ENCODE measurements at places on chromosomes 5 and 9.

GRCh38 chr9:134463280-134463679 lies 137.0 kb downstream of the RXRA start:
- DNase-seq = no peak

DNA sequence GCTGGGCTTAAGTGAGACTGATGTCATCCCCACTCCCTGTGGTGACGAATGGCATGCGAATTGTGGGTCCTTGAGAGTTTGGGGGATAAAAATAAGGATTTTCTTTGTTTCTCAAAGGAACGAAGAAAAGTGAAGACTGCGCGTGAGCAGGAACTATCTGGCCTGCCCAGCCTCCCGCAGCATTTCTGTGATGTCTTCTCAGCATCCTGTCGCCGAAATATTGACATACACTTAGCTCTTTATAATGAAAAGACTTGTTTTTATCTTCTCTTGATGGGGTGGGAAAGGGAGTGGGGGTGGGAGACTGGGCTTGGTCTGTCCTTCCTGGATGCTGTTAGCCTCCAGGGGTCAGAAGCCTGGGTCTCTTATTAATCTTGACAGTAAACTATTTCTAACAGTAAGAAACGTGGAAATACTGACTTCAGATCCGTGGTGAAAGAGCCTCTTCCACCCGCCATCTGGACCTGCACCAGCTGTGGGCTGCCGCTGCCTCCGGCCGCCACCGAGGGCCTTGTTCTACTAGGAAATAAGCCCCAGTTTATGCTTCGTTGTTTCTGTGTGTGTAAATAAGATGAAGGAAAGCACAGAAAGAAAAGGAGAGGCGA lies 239.6 kb downstream of the FANCC start:
- DNase-seq = no peak

DNA sequence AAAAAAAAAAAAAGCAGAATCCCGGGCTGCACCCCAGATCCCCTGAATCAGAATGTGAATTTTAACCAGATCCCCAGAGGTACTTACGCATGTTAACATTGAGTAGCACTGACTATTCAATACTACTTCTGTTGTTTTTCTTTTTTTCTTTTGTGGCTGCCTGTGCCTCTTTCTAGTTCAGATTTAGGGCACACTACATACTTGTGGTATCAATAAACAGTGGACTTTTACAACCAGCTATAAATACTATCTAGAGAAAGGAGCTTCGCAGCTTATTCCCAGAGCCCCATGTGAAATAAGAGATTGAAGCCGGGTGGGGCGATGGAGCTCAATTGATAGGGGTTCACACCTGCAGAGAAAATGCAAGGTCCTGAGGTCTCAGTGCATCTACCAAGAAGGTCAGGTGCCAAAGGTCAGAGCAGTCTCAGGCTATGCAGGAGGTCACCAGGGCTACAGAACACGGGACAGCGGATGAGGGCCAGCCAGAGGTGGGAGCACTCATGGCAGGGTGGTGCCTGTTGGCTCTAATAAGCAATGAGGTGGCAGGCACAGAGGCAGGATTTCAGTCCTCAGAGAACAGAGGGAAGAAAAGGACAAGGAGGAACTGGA lies 22.3 kb downstream of the WWC1 start:
- DNase-seq = no peak

- no peak for DNase-seq
Measured at GRCh38 chr5:137714494-137714893, 21.4 kb downstream of the KLHL3 start.

- DNase-seq = no peak
Measured at GRCh38 chr5:128395073-128395472, 143.0 kb downstream of the FBN2 start.

- DNase-seq = no peak
Measured at GRCh38 chr5:116303810-116304209, 219.0 kb downstream of the COMMD10 start.

- no peak for DNase-seq
Measured at GRCh38 chr5:123719004-123719403, 207.0 kb downstream of the CSNK1G3 start.

- DNase-seq = no peak
Measured at GRCh38 chr9:38332625-38333024, 59.9 kb upstream of the ALDH1B1 start.

GRCh38 chr9:112971415-112971814 lies 40.6 kb downstream of the ZNF883 start:
- no peak for DNase-seq

DNA sequence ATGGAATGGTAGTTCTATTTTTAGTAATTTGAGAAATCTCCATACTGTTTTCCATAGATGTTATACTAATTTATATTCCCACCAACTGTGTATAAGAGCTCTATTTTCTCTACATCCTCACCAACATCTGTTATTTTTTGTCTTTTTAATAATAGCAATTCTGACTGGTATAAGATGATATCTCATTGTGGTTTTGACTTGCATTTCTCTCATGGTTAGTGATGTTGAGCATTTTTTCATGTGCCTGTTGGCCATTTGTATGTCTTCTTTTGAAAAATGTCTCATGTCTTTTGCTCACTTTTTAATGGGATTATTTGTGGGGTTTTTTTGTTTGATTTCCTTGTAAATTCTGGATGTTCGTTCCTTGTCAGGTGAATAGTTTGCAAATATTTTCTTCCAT lies 154.4 kb downstream of the ZSWIM6 start:
- DNase-seq = no peak

GRCh38 chr9:114150608-114151007 lies 4.7 kb upstream of the COL27A1 start:
- no peak for DNase-seq

- no peak for DNase-seq
Measured at GRCh38 chr9:110606179-110606790, 26.7 kb upstream of the SVEP1 start.

DNA sequence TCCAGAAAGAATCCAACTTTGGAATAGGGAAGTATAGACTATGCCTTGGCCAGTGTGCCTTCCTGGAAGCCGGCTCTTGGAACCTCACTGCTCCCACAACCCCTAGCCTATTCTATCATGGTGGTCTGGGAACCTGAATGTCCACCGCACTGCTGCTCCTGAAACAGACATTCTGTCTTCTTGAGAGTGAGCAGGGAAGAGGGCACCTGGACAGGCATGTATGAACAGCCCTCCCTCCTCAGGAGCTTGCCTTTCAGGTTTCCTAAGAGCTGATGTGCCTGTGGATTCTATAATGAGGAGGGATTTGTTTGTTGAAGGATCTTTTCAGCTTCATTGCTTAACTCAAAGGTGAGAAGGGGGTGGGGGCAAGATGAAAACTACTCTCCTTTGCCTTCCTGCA lies 55.1 kb upstream of the XPA start:
- DNase-seq = no peak

GRCh38 chr5:20029266-20029665 lies 41.3 kb upstream of the CDH18 start:
- no peak for DNase-seq

- no peak for DNase-seq
Measured at GRCh38 chr5:164504141-164504772, 998.8 kb downstream of the MAT2B start.

DNA sequence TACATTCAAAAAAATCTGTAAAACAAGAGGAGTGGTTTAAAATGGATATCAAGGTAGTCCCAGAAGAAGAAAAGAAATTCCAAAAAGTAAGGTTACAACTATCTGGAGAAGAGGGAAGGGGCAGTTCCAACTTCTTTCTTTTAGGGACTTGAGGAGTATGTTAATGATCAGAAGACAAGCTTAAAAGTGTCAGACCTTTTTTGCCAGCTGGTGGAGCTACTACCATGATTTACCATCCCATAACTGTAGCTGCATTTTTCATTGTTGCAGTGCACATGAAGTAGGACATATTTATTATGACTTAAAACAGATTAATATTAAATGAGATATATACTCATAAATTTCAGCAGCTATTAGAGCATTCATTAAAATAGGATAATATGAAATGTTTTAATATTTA lies 158.5 kb upstream of the RGS7BP start:
- DNase-seq = no peak

DNA sequence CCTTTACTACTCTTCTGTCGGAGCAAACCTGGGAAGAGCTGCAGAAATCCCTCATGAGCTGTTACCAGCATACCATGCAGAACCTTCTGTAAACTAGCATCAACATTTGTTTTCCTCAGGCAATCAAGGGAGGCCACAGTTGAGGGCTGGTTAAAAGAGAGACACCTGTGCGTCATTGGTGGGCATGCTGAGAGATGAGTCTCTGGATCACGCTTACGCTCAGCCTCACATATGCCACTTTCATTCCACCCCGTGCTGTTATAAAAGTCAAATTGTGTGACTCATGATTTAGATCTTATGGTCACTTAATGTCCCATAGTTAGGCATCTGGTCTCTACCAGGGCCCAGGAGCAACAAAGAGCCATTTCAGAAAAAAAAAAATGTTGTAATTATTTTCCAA lies 18.1 kb upstream of the ICE1 start:
- DNase-seq = no peak

- no peak for DNase-seq
Measured at GRCh38 chr5:82991678-82992323, 85.4 kb downstream of the TMEM167A start.
